GM12878 (cell line): ENCODE measurements at places on chromosomes 5 and 9.
A peak's percentile ranks its signal among the peaks of the same experiment; 100 is the strongest.

GRCh38 chr9:15469406-15469805, 41.4 kb downstream of the PSIP1 start:
- DNase-seq, result no peak

DNA sequence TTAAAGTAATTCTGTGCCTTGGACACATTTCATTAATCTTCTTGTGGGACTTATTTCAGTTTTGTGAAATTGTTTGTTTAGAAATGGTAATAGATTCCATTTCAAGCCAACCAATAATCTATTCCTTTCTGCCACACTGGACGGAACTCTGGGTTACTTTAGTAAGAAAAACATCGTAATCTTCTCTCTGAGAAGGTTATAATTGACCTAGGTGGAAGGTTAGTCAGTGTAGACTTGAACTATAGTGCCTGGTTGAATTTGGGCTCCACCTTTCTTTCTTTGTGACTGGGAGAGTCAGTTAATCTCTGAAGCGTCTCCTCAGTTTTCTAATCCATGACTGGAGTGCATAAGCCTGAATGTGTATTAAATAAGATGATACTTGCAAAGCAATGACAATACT, 89.7 kb upstream of the PRLR start:
- DNase-seq, result no peak

GRCh38 chr9:105690742-105691141, 3.6 kb upstream of the TMEM38B start:
- no peak for DNase-seq

GRCh38 chr9:23117616-23118015, 671.0 kb downstream of the DMRTA1 start:
- DNase-seq, result no peak

- DNase-seq, result peak; percentile 79
These were observed 1.0 kb downstream of the AQP3 start for GRCh38 chr9:33446240-33446945.

- DNase-seq, result no peak
These were observed 252.5 kb downstream of the NTRK2 start for GRCh38 chr9:84922051-84922450.

DNA sequence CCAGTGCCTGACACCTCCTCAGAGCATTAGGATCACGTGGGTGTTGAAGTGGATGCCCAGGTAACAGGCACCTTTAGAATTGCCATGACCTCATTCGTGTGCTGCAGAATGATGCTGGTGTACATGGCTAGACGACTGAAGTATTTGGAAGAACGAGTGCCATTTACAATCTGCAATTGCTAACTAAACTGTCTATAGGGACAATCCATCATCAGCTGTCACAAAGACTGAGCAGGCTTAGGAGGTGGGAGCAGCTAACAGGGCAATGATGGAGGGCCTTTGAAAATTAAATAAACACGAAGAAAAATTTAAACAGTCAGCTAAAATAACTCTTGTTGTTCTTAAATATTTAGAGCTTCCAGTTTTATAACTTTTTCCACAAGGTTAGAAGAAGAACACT, 375.8 kb downstream of the GADD45G start:
- no peak for DNase-seq

- no peak for DNase-seq
These were observed 299.1 kb upstream of the PRR16 start for GRCh38 chr5:120164986-120165385.

GRCh38 chr5:1488882-1489680, 34.7 kb downstream of the LPCAT1 start:
- peak; percentile 77 for DNase-seq

- no peak for DNase-seq
These were observed 117.8 kb downstream of the ZNF354C start for GRCh38 chr5:179177711-179178575.

GRCh38 chr5:51669095-51669494, 285.8 kb downstream of the ISL1 start:
- no peak for DNase-seq

DNA sequence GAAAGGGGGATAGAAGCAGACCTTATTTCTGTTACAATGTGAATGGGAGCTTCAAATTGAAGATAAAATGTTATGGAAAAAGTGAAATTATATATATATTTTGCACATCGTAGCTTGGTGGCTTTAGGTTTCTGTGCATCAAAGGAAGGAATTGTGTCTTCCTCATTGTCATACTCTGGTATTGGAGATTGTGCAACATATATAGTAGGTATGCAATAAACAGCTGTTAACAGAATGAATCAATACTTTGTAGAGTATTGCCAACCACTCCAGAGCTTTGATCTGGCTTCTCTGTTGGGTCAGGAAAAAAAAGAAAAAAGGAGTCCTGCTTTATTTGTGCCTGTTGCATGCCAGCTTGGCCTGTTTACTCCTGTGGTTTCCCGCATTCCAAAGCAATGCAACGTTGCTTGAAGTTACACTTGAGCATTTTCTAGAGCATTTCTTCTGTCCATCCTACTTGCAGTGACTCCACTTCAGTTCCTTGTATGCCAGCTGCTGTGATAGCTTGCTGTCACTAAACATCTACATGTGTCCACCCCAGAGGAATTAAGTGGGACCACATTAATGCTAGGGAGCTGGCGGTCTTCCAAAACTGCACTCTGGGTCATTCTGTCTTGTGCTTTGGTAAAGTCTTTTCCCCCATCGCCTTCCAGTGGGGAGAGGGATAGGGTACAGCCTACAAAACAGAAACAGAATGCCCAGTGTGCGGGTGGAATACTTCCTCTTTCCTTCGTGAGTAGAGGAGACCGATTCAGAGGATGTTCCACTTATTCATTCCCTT, 62.0 kb upstream of the MEF2C start:
- no peak for DNase-seq

DNA sequence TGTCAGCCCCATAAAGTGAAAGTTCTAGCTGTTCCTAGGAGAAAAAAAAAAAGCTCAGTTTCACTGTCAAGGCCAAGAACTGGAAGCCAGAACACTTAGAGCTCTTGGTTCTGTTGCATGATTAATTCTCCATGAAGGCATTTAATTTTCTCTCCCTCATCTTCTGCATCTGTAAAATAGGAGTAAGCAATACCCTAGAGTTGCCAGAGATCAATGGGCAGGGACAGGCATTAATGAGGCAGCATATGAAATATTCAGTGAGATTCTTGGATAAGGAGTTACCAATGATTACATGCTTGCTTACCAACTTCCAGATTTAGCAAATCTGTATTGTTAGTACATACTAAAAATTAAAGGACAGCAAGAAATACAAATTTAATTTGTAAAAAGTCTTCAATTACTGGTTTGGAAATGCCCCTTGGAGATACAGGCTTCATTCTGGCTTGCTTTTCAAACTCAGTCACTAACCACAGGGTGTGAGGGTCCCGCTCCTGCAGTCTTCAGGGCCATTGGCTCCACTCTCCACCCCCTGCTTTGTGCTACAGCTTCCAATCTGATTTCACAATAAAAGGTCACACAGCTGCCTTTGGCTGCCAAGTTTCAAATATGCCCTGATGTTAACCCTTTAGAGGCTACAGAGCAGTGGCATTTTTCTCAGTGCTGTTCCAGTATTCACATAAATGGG, 624.6 kb downstream of the BNC2 start:
- DNase-seq, result no peak

GRCh38 chr9:121120386-121120785, 45.6 kb downstream of the CNTRL start:
- no peak for DNase-seq

DNA sequence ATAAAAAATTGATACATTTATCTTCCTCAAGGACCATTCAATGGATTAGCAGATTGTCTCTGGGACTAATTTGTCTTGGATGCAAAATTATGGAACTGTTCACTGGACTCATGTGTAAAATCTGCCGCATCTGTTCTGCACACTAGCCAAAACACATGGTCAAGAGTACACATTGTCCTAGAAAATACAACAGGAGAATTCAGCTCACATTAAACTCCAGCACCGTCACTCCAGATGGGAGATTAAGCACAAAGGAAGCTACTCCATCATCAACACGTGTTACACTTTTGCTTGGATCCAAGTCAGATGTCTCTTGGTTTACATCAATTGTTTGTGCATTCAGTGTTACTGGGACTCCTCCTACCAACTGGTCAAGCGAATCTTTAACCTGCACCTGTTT, 28.8 kb downstream of the C5 start:
- no peak for DNase-seq

GRCh38 chr9:115746496-115746895, 407.1 kb upstream of the PAPPA start:
- no peak for DNase-seq

- no peak for DNase-seq
These were observed 143.6 kb upstream of the EFNA5 start for GRCh38 chr5:107814183-107814827.

- no peak for DNase-seq
These were observed 316.1 kb downstream of the IRX1 start for GRCh38 chr5:3911773-3912172.

GRCh38 chr9:114606597-114607207, 4.4 kb upstream of the TMEM268 start:
- DNase-seq, result no peak

GRCh38 chr5:3202570-3202969, 393.1 kb upstream of the IRX1 start:
- DNase-seq, result no peak

DNA sequence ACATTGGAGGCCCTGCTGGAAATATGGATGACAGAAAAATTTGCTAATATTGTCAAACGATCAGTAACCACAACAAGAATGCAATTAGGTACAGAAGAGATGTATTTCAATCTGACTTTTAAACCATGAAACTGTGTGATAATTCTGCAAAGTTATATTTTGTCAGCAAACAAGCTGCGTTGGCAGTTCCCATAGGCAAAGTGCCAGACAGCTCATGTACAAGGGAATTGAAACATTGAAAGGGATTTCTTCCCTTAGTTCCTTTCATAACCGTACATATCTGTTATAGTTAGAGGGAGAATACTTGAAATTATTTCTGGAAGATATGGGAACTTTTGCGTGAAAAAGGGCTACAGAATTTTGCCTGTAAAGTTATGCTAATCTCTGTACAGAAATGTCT, 419.4 kb upstream of the PTGER4 start:
- no peak for DNase-seq

DNA sequence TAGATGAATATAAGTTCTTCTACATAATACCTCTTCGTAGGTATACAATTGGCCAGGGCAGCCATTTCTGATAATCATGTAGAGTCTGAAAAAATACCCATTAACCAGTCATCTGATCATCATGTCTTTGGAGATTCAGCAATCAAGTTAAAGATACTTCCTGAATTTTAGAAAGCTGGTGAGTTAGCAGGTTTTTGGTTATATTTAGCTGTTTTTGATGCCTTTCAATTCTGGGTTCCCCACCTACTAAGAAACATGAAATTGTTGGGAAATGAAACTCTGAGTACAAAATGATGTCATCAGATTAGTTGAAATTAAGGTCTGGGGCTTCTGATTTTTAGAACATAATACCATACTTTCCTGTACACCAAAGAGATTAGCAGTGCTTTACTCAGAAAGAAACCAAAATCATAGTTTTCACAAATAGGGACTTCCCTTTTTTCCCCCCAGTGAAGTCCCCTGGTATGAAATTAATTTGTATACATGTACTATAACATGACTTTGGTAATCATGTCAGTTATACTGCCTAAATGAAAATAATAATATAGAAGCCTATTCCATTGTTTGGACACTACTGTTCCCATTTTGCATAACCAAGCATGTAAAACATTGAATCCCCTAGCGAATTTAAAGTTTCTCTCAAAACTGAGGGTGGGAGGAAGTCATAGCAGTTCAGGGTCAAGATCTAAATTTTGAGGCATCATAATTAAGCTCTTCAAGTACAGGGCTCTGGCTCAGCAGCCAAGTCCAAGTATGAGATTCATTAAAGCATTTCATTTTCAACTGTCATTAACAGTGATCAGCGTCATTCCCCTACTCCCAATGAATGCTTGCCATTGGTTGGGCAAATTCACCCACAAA, 17.9 kb downstream of the PRLR start:
- DNase-seq, result peak; percentile 71

- no peak for DNase-seq
These were observed 56.6 kb downstream of the SNCAIP start for GRCh38 chr5:122368510-122369251.

DNA sequence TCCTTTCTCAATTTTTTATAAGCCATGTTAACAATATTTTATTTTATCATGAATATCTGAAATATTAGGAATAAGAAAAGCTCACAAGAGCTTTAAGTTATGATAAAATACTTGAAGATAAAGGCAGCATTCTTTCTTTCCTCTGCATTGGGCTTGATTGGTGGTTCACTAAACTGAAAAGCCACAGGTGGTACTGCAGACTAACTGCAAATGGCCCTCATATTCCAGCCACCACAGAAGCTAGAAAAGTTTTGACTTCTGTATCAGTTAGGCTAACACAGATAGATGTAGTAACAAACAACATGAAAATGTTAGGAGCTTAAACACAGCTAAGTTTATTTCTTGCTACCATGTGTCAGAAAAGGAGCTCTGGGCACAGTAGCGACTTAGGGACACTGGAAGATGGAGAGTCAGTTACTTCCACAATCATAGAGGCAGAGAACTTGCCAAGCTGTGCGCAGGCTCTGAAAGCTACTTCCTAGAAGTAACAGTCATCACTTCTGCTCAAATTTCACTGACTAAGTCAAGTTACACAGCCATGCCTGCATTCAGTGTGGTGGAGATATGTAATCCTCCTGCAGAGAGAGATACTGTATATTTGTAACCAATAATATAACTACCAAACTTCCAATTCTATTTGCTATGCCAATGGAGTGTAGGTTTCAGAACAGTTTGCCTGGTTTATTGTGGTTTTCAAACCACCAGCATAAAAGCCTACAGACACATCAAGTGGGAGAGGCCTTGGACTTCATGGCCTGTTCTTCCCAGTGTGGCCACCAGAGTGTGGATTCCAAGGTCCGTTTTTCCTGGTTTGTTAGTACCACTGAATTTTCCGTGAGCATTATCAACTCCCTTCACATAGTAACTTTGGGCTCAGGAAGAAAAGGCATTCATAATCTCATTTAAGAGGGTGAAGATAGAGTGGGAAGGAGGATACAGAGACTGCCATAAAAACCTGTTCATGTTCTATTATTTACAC, 268.3 kb downstream of the PJA2 start:
- no peak for DNase-seq

DNA sequence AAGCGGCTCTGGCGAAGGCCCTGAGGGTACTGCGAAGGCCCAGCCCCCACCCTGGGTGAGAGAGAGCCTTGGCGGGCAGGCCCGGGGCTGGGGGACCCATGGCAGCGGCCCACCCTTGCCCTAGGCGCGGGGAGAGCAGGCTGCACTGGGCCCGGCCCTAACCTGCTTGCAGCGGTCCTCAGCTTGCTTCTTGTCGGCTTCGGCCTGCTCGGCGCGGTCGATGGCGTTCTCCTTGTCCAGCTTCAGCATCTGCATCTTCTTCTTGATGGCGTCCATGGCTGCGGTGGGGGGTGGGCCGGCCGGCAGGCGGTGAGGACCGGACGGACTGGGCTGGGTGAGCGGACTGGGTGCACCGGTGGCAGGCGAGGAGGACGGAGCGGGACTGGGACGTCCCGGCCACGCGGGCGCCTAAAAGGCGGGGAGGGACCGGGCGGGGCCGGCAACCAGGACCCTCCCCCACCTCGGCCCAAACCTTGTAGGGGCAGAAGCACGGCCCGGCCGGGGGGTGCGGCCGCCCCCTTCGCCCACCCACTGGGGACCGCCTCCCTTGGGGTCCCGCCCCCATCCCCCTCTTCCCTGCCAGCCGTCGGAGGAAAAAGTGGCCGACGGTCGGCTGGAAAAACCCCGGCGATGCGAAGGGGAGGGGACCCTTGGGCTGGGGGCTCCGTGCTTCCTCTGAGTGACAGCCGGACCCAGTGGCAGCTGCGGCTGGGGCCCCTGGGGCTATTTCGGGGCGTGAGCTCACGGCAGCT, at the start of gene TPM2:
Gene TPM2 (minus strand): TSS at position 384 of the 752 bp plus-strand sequence. CDS start 108 bp downstream, at position 276.
- DNase-seq, result no peak

GRCh38 chr5:127665641-127666040, 16.8 kb downstream of the CTXN3 start:
- DNase-seq, result no peak
